ENCODE measurements at places on chromosomes 11 and 22.

- DNase-seq: no peak
Measured at GRCh38 chr11:44950031-44950624, 555 bp downstream of the TP53I11 start.

- DNase-seq: no peak
Measured at GRCh38 chr11:133579165-133580031, 47.1 kb upstream of the OPCML start.

GRCh38 chr11:17528906-17529843 is 15.0 kb downstream of the USH1C start:
- DNase-seq: no peak

DNA sequence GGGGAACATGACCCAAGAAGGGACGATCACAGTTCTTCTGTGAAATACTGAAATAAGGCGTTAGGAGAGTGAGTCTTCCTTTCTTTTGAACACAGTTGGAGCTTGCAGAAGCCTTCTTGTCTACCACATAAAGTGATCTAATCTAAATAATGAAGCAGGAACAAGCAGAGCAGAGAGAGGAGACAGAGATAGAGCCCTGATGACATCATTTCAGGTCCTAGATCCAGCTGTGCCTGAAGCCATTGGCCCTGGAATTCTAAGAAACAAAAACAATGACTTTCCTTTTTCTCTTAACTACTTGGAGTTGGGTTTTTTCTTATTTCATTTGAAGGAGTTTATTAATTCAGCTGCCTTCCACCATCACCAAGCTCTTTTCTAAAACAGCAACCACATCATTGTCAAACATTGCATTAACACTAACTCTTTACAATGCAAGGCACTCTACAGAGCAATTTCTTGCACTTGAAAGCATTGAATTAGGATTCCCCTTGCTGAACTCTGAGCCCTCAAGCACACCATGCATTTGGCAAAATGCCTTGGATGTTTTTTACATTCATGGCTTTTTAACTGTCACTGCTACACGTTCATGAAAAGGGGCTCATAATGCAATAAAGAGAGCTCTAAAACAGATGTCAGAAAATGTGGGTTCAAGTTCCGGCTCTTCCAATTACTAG is 117.2 kb upstream of the TIMP3 start:
- DNase-seq: no peak

GRCh38 chr11:117823946-117824420 is 561 bp downstream of the FXYD2 start:
- DNase-seq: no peak

GRCh38 chr11:3158131-3158591 is 6.9 kb downstream of the OSBPL5 start:
- DNase-seq: no peak

DNA sequence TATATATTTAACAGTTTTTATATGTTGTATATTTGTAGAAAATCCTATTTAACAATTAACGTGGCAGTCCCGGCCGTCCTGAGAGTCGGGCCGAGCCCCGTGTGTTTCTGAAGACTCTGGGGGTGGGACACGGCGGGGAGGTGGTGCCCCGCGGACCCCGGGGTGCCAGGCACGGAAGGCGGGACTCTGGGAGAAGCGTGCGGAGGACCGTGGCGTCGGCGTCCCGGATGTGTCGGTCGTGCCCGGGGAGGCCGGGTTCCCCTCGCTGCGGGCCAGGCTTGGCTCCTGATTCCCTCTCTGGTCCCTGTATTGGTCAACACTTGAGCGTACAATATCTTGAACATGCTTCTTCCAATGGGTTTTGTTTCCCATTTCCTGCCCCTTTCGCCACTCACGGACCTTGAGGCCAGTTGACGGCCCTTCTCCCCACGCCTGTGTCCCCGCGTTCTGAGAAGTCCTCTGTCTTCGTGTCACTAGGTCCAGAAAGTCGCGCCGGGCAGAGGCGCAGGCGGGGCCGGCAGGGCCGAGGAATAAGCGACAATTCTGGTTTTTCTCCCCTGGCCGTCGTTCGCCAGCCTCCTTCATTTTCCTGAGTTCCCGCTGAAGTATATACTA is 1076.7 kb downstream of the BRD1 start:
- no peak for DNase-seq

DNA sequence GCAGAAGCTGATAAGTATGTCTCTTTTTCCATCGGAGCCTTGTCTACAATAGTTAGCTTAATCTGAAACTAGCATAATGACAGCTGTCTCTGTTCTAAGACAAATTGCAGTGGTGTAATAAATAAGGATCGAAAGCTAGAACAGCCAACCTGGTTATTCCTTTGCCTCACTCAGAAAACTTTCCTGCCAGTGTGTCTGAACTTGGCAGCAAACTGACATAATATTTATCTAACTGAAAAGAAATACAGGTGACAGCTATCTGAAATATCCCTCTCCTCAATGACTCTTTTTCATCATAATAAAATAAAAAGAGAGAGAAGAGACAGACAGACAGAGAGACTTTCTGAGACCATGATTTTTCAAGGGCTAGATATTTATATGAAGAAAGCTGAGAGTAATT is 642.5 kb downstream of the LRRC4C start:
- no peak for DNase-seq

- no peak for DNase-seq
Measured at GRCh38 chr11:119262668-119263351, 54.1 kb downstream of the MCAM start.

DNA sequence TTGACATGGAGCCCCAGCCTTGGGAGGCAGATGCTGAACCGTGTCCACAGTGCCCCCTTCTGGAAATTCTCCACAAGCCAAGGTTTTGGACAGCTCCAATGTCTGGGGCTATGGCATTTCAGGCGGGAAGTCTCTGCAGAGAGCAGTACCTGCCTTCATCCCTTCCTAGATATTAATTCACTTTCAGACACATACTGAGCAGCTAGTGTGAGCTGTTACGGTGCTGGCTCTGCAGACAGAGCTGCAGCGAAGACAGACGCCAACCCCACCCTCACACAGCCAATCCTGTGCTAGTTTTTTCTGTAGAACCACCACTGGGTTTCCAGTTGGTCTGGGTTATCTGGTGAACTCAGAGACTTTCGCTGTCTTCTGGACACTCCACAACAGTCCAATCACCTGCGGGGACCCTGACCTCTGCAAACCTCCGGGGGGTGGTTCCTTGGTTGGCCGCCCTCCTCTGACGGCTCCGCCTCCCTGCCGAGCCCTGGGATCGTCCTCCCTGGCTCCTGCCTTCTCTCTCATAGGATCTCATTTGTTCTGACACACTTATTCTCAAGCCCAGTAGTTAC is 9.1 kb downstream of the LMF2 start:
- no peak for DNase-seq

GRCh38 chr11:45677770-45678512 is 12.5 kb upstream of the CHST1 start:
- DNase-seq: no peak

- no peak for DNase-seq
Measured at GRCh38 chr22:39416319-39416718, 16.7 kb downstream of the TAB1 start.

DNA sequence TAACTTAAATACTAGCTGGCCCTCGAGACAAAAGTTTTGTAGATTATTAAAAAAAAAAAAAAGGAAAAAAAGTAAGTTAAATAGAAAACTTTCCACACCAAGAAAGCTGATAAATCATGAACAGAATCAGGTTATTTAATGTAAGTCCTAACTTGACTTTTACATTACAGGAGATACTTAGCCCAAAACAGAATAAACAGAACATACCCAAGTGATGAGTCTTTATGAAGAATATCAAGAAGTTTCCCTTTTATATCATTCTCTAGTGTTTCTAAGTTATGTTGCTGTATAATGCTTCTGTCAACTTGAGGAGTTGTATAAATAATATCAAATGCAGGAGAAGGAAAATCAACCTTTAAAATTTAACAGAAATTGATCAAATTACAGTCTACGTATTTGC is 44.5 kb upstream of the RPS13 start:
- DNase-seq: no peak

Data from epithelial cell of prostate (primary cell).